HEK293T (cell line): ENCODE measurements at places on chromosomes 1 and 21.

- DNase-seq, result peak; percentile 65
Observed at GRCh38 chr1:227449051-227449450, 114.3 kb upstream of the ZNF678 start.

GRCh38 chr1:204299814-204300365 lies 59.8 kb downstream of the PLEKHA6 start:
- no peak for DNase-seq

DNA sequence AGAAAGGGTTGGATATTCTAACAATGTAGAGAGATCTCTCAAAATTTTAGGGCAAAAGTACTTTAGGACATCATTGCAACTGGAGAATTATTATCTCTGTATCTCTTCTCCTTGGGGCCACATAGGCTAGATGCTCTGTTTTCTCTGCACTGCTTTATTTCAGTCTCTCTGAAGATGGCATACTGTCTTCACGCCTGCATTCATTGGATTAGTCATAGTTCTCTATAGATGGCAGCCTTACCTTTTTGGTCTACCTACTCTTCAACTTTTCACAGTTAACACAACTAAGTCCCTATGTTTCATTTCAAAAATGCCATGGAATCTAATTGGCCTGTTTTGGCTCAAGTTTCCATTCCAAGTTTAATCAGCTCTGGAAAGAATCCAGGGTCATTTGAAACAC lies 1623.3 kb upstream of the B3GALT2 start:
- no peak for DNase-seq

DNA sequence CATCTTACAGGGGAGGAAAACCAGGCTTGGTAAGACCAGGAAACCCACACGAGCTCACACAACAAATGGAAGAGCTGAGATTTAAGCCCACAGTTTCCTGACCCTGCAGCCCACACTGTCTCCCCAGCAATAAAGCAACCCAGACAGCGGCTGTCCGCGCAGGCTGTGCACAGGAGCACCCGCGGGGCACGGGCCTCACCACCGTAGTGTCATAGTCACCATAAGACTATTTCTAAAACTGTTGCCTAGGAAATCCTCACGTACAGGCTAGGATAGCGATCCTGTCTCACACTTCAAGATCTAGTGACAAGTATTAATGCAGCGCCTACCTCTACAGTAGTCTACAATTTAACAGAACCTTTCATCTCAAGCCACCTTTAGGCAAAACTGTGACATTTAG lies 54.0 kb upstream of the SYT6 start:
- DNase-seq, result no peak

DNA sequence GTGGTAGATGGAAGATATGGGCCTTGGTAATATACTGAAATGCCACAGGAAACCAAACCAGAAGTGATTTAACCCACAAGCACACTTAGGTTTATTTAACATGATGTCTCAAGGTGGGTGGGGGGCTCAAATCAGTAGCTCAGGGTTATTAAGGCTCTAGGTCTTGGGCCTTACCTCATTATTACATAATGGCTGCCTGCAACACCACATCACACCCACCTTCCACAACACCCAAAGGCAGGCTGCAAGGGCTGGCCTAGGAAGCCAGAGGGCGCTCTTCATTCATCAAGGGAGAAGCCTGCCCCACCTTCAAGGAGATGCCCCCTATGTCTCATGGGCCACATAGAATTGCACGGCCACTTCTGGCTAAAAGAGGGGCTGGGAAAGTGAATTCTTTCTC lies 6.0 kb downstream of the TFF1 start:
- no peak for DNase-seq
